ENCODE measurements at places on chromosomes 1 and 21.
A peak's percentile ranks its signal among the peaks of the same experiment; 100 is the strongest.

GRCh38 chr1:114302821-114303220 lies 149.2 kb upstream of the SYT6 start:
- peak; percentile 10 for DNase-seq

DNA sequence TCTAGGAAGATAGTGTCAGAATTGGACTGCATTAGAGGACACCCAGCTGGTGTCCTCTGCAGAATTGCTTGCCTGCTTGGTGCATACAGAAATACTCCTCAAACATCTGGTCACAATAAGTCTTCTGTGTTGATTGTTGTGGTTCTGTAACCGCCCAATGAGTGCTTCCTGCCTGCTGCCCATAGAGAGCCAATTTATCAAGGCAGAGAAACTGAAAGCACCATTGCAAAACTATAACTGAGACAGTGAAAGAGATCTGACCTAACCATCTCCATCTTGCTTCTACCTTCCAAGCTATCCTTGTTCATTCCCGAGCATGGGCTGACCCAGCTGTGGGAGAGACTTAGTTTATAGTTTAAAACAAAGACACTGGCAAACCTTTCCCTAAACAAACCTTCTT lies 462.4 kb upstream of the RGS18 start:
- DNase-seq = no peak

DNA sequence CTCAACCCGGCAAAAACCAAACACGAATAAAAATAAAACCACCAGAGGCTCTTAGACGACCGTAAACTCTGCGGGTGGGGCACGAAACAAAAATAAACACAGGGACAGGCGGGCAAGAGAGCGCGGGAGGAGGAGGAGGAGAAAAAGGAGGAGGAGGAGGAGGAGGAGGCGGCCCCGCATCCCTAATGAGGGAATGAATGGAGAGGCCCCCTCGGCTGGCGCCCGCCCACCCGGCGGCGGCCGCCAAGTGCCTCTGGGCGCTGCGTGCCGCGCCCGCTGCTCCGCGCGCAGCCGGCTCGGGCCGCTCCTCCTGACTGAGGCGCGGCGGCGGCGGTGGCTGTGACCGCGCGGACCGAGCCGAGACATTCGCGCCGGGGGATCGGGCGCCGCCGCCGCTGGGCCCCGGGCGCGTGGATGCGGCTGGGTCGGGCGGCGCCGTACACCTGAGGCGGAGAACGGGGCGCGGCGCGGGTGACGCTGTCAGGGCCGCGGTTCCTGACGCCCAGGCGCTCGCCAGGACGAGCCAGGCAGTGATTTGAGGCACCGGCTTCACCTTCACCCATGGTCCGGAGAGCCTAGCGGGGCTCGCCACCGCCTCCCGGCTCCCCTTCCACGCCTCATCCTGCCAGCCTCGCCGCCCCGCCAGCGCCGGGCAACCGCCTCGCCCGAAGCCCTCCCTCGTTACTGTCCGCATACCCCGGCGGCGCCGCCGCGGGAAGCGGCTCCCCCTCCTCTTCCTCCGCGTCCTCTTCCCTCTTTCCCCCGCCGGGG lies at the start of gene MARK1:
MARK1 (plus strand) TSS at position 229 of the 771 bp plus-strand sequence. CDS start 687 bp downstream, outside the sequence.
- DNase-seq = no peak

DNA sequence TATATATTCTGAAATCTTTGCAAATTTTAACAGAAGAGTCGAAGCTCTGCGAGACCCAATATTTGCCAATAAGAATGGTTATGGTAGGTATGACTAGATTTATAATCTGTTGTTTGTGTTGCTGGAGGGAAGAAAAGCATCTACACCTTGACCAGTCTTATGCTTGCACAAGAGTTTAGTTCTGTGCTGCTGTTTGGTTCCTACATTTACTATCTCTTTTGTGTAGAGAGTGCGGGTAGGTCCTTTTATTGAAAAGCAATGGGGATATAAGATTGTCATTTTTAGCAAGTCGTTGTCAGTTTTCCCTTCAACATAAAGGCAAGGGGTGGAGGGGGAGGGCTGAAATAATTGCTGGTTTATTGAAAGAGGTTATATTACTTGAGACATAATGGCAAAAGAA lies 396 bp downstream of the ELAVL4 start:
- no peak for DNase-seq

DNA sequence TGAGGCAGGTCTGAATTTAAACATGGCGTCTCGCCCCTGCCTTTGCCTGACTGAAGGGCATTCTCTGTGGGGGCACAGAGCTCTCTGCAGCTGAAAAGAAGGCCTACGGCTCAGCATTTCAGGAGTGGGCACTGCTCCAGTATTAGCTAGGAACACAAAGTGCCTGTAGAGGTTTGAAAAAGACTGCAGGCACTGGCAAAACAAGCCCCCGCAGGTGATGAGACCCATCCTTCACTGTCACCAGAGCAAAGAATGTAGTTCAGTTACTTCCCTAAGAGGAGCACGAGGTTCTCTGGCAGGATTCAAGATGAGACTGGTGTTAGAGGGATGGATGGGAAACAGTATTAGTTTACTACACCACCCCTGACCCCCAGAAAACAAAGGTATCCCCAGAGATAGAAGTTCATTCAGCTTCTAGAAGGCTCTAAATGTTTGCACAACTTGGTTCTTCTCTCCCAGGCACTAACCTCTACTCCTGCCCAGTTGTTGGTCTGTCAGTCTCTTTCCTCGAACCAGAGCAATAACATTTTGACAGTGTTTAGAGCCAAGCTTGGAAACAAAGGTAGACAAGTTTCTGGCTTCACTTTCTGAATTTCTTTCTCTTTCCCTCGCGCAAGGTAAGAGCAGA lies 101.9 kb upstream of the KCNE2 start:
- no peak for DNase-seq

GRCh38 chr1:76291737-76292136 lies 217.2 kb downstream of the ST6GALNAC3 start:
- peak; percentile 72 for DNase-seq

DNA sequence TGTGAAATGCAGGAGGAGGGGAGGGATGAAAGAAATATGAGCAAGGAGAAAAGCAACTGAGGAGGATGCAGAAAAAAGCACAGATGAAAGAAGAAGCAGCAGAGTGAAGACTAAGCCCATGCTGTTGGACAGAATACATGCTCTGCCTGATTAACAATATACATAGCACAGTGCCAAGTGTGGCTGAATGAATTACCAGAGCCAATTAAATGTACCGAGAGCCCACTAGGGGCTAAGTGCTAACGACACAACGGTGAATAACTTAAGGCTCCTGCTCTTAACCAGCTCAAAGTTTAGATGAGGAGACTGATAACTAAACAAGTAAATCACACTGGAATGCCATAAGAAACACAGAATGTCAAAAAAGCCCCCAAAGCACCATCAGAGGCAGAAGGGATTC lies 15.6 kb downstream of the CADM3 start:
- no peak for DNase-seq

GRCh38 chr1:174753131-174753530 lies 246.6 kb upstream of the CACYBP start:
- no peak for DNase-seq

Measured in renal cortical epithelial cell (primary cell).